Activated CD4-positive, alpha-beta memory T cell treated with anti-CD3 and anti-CD28 coated beads, Interleukin-2, amount 10 ng/mL, durations not matched to agents 7 days and 5 days (primary cell): ENCODE measurements at places on chromosomes 5 and 9.

DNA sequence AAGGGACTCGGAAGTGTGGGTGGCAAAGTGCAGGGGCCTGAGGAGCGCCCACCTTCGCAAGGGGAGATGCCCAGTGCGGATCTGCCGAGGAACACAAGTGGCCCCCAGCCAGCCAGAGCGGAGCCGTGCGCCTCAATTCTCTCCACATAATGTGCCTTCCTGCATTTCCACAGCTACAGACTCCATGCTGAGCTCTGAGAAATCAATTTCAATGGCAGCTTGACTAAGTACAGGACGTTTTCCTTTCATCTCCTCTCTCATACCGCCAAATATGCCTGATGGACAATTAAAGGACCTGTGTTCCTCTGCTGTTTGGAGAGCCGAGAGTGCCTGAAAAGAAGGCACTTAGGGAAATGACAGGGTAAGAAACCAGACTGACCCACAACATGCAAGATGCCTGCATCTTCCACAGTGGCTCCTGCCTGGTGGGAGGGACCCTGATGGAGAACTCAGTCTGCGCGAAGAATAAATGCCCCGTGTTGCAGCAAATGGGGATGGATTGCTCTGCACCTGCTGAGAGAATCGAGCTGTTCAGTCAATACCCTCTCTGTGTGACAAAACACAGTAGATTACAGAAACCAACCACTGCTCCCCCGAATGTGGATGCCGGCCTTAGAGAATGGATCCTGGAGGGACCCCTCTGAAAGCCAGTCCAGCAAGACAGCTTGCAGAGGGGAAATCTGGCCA is 38.6 kb upstream of the OLFM1 start:
- DNase-seq: no peak

GRCh38 chr5:1641041-1641440 is 117.3 kb upstream of the LPCAT1 start:
- DNase-seq: no peak

DNA sequence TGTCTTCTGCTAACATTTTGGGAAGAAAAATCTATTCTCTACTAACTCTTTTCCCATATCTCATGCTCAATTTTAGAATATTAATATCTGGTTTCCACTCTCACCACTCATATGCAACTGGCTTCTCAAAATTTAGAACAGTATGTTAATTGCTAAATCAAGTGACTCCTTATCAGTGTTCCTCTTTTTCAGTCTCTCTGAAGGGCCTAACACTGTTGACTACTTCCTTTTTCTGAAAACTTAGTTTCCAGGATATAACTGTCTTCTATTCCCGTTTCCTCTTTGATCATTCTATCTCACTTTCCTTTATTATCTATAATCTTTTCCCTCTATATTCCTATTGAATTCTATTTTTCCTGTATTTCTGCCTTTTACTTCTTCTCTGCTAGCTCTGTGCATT is 1717.2 kb upstream of the C9orf72 start:
- no peak for DNase-seq

DNA sequence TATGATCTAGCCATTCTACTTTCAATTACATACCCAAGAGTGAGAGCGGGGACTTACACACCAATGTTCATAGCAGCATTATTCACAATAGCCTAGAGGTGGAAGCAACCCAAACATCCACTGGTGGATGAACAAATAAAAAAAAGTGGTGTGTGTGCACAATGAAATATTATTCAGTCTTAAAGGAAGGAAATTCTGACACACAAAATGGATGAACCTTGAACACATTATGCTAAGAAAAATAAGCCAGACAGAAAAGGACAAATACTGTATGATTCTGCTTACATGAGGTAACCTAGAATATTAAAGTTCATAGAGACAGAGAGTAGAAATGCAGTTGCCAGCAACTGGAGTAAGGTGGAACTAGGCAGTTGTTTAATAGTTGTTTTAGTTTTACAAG is 22.1 kb downstream of the ETF1 start:
- DNase-seq: no peak

DNA sequence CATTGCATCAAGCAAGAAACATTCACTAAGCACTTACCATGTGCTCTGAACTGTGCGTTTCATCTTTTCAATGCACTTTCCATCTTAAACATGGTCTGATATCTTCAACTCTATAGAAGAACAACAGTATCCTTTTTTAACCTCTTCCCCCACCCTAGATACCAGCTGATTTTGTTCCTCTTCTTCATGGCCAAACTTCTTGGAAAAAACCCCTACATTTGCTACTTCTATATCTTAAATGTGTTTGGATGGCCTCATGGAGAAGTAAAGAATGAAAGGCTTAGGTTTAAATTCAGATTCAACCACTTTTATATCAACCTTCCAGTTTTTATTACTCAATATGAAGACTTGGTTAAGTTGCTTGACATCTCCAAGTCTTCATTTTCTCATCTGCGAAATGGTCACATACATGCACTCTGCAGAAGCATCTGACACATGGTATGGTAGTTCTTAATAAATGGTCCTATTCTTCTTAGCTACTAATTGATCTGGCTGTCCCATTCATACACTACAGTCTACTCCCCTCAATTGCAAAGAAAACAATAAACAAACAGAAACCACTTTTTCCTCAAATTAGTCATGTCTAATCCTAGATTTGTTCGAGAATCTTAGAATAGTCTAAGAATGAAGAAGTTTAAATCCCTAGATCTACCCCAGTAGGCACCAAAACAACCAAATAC is 59.4 kb downstream of the FYB1 start:
- DNase-seq: no peak

GRCh38 chr9:120363697-120364096 is 216.3 kb downstream of the CDK5RAP2 start:
- DNase-seq: no peak

- DNase-seq: no peak
Measured at GRCh38 chr9:93126151-93126781, 7.8 kb downstream of the NINJ1 start.

GRCh38 chr5:35626553-35626952 is 8.9 kb downstream of the SPEF2 start:
- no peak for DNase-seq

GRCh38 chr5:148416921-148417320 is 33.2 kb downstream of the FBXO38 start:
- DNase-seq: no peak

GRCh38 chr5:141412854-141413539 is at the start of gene PCDHGA10:
Gene PCDHGA10 (plus strand): TSS chr5:141412987. CDS start chr5:141413176, 189 bp downstream.
- DNase-seq: peak; percentile 66

GRCh38 chr5:69048230-69048629 is 45.6 kb upstream of the SLC30A5 start:
- DNase-seq: no peak

DNA sequence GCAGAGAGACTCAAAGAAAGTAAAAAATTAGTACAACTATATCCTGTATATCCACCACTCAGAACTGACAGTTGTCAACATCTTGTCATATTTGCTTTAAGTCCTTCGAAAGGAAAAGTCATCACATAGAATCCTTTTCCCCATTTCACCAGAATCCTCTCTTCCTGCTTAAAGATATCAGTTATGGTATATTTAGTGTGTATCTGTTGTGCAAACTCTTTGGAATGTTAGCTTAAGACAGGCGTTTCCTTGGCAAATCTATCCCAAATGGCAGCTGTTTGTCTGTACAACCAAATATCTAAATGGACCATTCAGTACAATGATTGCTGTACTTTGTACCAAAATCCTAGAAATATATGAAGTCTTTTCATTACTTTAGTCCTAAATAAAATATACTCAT is 98.5 kb downstream of the ITGA1 start:
- no peak for DNase-seq

- DNase-seq: no peak
Measured at GRCh38 chr9:74742792-74743730, 144.7 kb downstream of the TRPM6 start.

GRCh38 chr9:81827616-81828296 is 100.5 kb upstream of the SPATA31D4 start:
- no peak for DNase-seq

GRCh38 chr5:119385536-119386128 is 29.8 kb downstream of the TNFAIP8 start:
- DNase-seq: no peak

- DNase-seq: no peak
Measured at GRCh38 chr5:57871496-57871895, 388.9 kb upstream of the ACTBL2 start.

DNA sequence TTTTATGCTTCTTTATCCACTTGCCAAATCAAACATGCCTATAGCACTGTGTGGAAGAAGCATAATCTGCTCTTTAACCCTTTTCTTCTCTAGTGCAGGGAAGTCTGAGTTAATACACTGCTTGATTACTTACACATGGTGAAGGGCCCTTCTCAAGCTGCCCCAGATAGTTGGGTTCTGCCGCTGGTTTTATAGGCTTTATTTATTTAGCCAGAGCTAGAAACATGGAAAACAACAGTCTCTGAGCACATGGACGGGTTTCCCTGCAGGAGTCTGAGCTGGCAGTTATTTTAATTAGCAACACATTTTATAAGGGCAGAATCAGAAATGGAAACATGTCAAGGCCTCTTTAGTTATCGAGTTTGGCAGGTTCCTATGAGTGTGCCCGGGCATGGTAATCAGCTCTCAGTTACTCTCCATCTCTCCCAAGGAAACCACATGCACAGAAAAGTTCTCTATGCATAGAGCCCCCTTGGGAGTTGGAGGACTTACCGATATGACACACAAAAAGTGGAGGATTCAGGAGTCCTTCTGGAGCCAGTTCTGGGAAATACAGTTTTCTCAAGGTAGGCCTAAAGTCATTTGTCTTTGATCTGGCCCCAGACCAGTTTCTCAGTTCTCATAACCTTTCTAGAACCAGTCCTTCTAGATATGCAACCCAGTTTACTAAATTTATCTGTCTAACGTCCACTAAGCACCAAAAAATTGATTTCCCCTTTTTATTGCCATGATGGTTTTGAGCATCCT is 564.8 kb downstream of the ACTL7B start:
- no peak for DNase-seq

GRCh38 chr9:122265149-122265915 is 650 bp downstream of the MRRF start:
- peak; percentile 43 for DNase-seq

DNA sequence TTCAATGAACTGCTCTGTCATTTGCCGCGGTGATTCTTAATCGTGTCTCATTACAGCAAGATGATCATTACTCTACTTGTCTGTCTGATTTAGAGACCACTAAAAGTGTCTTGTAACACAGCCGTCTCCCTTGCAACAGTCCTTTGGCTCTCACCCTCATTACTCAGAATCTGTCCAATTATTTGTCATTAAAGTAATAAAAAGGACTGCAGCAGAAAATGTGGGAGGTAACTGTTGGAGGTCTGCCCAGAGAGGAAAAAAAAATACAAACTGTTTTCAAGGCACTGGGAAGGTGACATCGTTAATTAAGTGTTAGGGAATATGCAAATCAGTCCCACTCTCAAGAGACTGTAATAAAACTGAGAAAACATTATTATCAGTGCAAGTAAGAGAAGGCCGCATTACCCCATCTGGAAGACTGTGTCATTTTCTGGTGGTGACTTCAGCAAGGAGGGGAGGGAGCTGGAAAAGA is 281.0 kb downstream of the RASEF start:
- DNase-seq: no peak

GRCh38 chr5:145846081-145846480 is 10.9 kb upstream of the PRELID2 start:
- no peak for DNase-seq

DNA sequence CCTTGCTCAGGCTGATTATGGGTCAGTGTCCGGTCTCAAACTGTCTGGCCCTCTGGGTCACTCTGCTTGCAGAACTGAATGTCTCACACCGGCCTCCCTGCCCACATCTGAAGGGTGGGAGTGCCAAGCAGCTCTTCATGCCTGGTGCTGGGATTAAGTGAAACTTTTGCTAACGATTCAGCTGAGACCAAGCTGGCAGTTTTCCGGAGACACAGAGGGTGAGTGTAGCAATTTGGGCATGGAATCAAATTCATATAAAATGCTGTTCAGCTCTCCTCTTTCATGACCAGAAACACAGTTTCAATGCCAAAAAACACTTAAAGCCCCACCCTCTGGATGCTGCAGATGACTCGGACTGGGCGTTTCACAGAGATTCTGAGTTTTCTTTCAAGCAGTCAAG is 207.5 kb downstream of the NXNL2 start:
- DNase-seq: no peak

- DNase-seq: no peak
Measured at GRCh38 chr9:132673355-132673754, 3.1 kb downstream of the GTF3C4 start.

DNA sequence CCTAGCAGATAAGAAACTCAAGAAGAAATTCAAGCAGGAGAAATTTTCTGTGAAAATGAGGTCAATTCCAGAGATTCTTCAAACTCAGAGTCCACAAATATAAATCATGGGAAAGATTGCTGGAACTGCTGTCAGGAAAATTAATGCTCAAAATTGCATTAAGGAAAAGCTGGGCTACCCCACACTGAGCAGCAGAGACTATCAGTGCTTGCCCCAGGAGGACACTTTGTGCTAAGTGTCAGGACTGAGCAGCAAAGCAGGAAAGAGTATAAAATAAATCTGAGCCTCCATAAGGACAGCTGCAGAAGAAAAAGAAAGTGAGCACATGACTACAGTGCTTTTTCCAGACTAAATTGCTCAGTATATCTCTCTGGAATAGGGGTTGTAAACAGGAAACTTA is 81.6 kb downstream of the RGS7BP start:
- DNase-seq: no peak

- DNase-seq: no peak
Measured at GRCh38 chr9:20378851-20379250, 243.4 kb downstream of the MLLT3 start.

GRCh38 chr5:59109383-59109782 is 526.5 kb downstream of the RAB3C start:
- no peak for DNase-seq

- DNase-seq: no peak
Measured at GRCh38 chr9:32533336-32533735, 7.3 kb upstream of the RIGI start.

GRCh38 chr5:77146896-77147295 is 59.8 kb upstream of the ZBED3 start:
- no peak for DNase-seq

DNA sequence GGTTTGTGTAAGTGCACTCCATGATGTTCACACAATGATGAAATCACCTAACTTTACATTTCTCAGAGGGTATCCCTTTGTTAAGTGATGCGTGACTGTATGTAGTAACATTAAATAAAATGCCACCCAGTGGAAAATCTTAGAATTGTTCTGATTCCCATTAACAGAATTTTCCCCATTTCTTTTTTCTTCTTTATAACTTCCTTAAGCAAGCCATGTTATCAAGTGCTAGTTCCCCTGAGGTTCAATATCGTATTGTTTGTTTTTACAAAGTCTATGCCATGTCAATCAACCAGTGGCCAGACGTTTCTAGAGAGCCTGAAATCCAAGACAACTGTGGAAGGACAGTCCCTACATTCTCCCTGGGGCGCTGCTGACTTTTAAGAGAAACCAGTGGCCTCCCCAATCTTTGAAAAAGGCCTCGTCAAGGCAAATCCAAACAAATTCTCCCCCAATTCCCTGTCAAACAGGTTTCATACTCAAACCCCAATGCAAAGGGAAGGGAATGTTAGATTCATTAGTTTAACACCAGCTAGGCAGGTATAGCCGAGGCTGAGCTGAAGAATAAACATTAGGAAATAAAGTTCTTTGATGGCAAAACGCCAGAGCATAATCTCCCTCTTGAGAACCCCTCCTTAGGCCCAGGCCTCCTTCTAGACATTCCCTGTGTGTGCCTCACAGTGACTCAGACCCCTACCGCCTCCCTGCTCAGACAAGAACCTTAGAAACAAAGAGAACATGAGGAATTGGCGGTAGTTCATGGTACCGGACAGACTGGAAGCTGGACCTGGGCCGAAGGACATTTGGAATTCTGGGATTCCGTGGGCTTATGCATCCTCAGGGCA is 198.7 kb downstream of the GNA14 start:
- no peak for DNase-seq

- no peak for DNase-seq
Measured at GRCh38 chr9:37406603-37407401, 15.7 kb upstream of the GRHPR start.
